HEK293T (cell line): ENCODE measurements at places on chromosomes 5 and 9.

DNA sequence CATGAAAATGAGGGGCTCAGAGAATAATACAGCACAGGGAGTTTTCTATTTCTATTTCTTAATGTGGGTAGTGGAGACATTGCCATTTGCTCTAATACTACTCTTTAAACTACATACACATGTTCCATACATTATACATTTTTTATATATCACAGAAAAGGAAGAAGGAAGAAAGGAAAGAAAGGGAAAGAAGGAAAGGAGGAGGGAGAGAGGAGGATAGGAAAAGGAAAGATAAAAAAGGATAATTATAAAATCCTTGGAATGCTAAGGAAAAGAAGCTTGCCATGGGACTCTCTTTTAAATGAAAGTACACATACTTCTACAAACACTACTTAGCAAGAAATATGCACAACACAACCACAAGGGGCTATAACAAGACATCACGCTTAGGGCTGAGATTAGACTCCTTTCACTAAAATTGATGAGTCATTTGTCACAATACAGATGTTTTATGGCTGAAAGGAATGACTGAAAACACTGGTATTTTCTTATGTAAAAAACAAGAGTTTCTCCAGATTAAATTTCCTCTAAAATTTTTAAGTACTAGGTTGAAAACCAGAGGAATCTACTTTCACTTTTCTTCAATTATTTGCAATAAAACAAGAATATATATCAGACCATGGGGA, 219.8 kb downstream of the ARL15 start:
- DNase-seq, result peak; percentile 15

DNA sequence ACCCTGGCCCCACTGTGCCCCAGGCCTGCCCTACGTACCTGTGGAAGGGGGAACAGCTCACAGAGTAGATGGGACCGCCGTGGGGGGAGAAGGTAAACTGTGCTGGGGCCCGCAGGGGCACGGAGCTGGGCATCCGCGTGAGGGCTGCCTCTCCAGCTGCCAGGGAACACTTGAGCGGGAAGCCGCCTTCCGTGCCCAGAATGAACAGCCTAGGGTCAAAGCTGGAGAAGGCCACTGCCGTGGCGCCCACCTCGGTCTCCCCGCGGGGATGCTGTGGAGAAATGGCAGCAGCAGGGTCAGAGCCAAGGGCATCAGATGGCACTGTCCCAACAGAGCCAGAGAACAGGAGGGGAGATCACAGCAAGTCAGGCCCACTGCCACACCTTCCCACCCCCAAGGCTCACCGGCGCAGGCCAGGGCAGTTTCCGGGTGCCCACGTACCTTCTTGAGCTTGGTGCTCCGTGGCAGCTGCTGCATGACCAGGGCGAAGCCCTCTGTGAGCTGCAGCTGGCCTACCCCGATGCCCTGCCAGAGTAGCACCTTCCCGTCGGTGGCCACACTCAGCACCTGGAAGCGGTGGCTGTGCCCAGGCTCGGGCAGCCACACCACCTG, 21.9 kb downstream of the DYNC2I2 start:
- DNase-seq, result no peak

GRCh38 chr5:166045961-166046360, 2245.5 kb upstream of the WWC1 start:
- no peak for DNase-seq

DNA sequence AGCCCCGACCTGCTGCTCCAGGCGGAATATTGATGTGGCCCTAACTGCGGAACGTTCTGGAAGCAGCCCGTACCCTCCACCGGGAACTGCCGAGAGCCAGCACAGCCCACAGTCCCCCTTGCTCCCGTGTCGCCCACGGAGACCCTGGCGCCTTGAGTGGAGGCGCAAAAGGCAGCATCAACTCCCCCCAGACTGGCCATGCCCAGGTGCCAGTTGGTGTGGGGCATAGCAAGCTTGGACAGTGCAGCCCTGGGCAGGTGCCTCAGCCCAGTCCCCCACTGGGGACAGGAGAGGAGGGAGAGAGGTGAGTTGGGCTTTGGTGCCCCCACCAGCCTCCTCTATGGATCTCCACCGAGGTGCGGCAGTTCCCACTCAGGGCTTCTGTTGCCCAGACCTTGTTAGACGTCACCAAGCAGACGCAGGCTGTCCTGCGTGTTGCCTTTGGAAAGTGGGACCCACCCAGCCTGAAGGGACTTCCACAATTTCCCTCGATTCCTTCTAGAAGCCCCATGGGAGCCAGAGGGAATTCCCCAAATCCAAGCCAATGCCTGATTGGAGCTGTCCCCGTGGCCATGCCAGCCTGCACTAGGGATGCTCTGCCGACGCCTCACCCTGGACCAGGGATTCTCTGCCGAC, 19.8 kb upstream of the NRARP start:
- no peak for DNase-seq

DNA sequence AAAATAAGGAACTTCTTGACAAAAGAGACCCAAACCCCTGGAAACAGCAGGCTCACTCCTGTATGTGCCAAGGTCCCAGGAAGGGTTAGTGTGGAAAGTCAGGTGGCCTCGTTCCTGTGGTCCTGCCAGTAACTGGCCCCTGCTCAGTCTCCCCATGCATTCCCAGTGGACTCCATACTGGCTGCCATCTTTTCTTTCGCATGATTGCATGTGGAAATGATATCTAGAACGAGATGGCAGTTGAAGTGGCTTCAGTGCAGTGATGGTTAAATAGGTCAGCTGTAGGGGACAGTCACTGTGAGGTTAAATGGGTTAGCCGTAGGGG, 30.4 kb downstream of the AHRR start:
- peak; percentile 9 for DNase-seq

DNA sequence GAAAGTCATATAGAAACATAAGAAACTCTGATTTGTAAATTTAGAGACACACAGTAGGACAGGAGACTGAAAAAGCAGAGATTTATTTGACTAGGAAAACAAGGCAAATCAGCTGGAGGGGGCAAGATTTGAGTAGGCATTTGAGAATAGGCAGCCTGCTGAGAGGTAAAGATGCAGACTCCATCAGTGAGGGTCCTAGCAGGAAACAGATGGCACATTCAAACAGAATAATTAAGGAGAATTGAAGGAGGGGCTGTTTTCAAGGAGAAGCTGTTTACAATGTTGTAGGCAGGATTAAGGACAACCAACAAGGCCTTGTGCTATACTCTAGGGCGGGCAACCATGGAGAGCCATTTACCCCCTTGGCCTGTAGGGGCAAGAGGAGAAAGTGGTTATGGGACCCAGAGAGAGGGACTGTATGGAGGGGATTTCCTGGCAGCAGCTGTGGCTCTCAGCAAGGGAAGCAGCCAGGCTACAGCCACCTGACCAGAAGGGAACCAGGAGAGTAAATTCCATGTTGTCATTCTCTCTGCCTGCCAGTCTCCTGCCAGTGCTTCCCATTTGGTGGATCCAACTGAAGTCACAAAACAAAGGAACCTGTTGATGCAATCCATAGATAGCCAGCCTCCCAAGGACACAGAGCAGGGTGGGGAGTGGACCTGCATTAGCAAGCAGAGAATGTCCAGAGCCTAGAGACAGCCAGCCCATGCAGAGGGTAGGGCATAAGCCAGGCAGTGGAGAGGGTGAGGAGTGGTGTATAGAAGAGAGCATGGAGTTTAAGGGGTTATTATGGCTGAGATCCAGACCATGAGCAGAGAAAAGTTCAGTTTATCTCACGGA, 38.2 kb downstream of the PAPPA start:
- no peak for DNase-seq

DNA sequence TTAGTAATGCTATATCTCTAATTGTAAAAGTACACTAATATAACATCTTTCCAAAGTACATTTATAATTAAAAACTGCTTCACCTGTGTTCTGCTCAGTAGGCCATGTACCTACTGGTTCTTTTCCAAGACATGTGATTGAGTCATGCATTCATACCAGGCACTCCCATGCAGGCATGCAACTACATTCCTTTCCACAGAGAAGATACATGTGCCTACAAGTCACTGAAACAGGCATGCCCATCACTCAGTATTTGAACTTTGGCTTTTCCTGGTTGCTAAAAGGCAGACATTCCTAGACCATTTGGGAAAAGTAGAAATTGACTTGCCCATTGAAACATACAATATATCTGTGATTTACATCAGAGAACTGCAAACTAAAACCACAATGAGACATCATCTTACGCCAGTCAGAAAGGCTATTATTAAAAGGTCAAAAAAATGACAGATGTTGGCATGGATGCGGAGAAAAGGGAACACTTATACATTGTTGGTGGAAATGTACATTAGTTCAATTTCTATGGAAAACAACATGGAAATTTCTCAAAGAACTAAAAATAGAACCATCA, 148.3 kb upstream of the MOCS2 start:
- no peak for DNase-seq

DNA sequence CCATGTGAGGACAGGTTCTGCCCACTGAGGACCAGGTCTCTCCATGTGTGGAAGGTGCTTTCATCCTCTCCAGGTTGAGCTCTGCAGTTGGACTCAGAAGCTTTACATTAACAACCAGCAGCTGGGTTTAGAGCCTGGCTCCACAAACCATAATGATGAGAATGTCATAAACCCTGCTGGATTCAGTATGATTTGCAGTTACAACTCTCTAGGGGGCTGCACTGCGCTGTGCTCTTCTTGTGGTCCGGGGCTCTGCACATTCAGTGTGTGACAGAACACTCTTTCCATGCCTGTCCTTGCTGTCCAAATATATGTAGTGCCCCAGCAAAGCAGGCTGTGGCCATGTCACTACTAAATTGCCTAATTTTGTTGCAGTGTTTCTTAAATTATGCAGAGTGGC, 334.3 kb downstream of the ICE1 start:
- DNase-seq, result no peak

DNA sequence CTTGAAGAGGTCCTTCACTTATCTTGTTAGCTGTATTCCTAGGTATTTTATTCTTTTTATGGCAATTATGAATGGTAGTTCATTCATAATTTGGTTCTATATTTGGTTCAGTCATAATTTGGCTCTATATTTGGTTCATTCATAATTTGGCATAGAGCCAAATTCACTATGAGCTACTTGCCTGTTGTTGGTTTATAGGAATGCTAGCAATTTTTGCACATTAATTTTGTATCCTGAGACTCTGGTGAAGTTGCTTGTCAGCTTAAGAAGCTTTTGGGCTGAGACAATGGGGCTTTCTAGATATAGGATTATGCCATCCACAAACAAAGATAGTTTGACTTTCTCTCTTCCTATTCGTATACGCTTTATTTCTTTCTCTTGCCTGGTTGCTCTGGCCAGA, 142.2 kb downstream of the PLCXD3 start:
- DNase-seq, result no peak

- DNase-seq, result no peak
Measured at GRCh38 chr5:93289942-93290341, 291.1 kb downstream of the NR2F1-AS1 start.

DNA sequence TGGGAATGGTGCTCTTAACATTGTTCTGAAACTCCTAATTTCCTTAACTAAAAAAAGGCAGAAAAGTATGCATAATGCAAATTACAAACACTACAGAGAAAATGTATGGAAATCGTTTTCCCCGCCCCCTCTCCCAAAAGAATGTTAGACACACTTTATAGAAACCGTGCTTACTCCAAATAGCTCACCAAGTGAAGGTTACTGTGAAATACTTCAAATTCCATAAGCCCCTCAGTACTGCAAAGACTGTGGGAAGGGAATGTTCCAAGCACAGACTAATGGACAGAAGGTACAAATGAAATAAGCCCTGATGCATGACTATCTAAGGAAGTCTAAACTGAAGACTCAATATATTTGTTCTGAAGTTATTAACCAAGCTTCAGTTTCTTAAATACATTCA, 12.5 kb downstream of the MAPKAP1 start:
- DNase-seq, result no peak

GRCh38 chr5:6674421-6674820, 38.8 kb upstream of the TENT4A start:
- no peak for DNase-seq

- DNase-seq, result no peak
Measured at GRCh38 chr9:95494416-95495371, 22.1 kb downstream of the PTCH1 start.

DNA sequence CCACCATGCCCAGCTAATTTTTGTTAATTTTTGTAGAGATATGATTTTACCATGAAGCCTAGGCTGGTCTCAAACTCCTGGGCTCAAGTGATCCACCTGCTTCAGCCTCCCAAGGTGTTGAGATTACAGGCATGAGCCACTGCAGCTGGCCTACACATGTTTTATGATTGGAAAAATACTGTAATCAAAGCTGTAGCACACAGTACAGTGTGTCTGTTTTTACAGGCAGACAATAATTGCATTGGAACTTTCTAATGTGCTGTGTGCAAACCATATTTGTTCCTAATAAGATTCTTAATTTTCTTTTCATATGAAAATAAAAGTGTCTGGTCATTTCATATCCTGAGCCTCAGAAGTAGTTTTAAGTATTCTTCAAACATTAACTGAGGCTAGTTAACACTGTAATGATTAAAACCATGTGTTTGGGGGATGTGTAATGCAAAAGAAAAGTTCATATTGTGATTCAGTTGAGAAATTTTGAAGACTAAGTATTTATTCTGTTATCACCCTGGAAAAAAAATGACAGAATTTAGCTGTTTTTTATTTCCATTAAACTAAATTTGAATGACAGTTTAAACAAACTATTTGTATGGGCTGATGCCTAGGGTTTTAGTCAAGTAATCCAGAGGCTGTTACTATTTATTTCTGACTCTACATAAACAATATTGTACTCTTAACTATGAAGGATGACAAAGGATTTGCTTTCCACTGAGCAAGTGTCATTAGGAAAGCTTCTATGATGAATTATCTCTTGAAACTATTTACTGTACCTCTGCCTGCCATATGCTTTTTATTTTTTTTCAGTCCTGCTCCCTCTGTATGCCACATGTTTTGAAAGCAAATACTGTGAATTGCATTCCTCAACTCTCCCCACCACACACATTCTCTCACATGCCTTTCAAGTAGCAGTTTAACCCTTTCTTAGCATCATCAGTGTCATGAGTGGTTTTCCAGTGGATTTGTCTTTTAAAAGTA, 111.5 kb downstream of the MTREX start:
- DNase-seq, result no peak

- peak; percentile 58 for DNase-seq
Measured at GRCh38 chr9:97518909-97519307, 17.4 kb downstream of the TMOD1 start.
